ENCODE measurements at places on chromosomes 12 and 14.

GRCh38 chr12:131167334-131167733 lies 213.6 kb downstream of the ADGRD1 start:
- DNase-seq = peak; percentile 52

DNA sequence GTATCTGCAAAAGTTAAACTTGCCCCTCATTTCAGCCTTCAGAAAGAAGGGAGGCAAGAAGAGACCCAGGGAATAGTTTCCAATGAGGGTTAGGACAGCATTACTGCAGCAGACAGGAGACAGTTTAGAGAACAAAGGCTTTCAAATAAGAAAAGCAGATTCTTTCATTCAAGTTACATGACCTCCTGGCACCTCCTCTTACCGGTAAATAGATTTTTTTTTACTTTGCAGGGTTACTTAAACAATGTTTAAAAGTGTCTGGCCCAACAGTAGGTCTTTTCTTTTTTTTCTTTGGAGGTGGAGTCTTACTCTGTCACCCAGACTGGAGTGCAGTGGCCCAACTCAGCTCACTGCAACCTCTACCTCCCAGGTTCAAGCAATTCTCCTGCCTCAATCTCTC lies 47.1 kb downstream of the SINHCAF start:
- no peak for DNase-seq

DNA sequence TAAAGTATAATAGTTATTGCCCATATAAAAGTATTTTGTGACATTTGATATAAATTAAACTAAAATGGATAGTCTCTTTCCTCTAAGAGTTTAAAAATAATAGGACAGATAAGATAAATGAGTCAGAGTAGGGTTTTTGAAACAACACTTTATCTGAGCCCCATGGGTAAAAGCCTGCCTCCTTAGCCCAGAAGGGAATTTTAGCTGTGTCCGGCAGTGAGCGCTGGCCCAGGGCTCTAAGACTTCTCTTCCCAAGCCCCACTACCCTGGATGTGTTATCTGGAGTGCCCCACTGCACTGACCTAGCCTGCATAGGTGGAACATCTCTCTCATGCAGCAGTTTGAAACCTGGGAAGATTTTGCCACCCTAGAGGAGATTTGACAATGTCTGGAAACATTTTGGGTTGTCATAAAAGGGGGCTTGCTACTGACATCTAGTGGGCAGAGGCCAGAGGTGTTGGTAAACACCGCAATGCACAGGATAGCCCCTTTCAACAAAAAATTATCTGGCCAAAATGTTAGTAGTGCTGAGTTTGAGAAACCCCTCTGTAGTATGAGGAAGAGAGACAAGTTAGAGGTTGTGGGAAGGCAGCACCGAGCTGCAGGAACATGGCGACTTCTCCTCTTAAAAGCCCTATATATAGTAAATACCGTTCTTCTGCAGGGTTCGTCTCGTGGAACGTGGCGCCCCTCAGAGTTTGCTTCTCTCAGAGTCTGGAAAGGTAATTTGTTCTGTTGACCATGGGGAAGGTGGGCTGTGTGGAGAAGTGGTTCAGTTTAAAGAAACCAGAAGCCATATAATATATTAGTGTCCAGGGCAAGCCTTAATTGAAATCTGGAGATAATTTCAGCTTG lies 29.3 kb upstream of the ATF1 start:
- DNase-seq = peak; percentile 51

DNA sequence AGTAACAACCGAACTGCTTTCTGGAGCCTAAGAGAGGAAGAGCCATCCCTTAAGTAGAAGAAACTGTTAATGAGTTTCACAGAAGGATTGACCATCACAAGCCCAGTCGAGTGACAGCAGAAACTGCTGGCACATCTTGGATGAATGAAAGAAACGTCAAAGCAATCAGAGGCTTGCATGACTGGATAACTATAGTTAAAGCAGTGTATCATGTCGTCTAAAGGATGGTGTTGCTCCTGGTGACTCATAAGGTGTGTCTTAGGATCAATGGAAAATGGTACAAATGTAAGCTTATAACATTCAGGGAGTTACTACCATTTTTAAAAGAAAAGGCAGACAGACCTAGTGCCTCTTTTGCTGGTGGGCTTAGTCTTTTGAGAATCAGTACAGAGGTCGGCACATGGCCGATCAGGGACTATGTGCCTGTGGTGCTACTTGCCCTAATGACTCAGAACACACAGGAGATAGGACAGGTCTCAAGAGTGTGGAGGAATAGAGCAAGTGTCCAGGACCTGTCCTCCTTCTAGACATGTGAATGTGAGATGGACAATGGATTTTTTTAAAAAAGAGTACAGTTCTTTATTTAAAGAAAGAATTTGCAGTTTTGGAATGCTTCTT lies 55.7 kb downstream of the TMX1 start:
- no peak for DNase-seq
